ENCODE measurements at places on chromosomes 1 and 21.

DNA sequence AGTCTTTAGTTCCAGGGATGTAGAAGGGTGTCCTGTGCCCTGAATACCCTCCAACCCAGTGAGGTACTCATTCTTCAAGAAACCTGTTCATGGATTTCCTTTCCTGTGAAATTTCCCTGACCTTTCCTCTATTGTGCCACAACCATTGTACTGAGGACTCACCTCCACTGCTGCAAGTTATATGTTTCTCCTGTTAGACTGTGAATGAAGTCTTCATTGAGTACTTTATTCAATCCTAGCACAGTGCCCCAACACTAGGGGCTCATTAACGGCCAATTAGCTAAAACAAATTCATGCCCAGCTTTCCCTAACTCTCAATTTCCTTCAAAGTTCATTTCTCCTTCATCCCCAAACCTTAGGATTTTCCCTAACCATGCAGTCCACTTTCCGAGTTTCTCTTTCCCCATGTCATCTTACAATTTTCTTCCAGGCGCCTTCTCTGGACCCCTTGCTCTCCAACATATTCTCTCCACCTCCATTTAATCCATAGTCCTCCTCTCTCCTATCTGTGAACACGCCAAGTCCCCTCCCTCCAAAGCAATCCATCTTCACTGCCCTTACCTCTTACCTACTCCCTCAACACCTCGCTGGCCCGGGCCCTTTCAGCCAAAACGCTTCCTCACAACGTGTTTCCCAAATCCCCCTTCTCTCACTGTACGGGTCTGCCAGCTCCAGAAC, 1.3 kb downstream of the TRIM33 start:
- DNase-seq, result no peak

- DNase-seq, result no peak
Measured at GRCh38 chr21:33289199-33289819, 23.1 kb downstream of the IL10RB start.

GRCh38 chr1:66328896-66329295, 205.1 kb upstream of the SGIP1 start:
- DNase-seq, result no peak

GRCh38 chr1:206784471-206784903, 12.2 kb upstream of the IL10 start:
- DNase-seq, result peak; percentile 53

- no peak for DNase-seq
Measured at GRCh38 chr1:8147956-8148355, 121.8 kb upstream of the ERRFI1 start.

DNA sequence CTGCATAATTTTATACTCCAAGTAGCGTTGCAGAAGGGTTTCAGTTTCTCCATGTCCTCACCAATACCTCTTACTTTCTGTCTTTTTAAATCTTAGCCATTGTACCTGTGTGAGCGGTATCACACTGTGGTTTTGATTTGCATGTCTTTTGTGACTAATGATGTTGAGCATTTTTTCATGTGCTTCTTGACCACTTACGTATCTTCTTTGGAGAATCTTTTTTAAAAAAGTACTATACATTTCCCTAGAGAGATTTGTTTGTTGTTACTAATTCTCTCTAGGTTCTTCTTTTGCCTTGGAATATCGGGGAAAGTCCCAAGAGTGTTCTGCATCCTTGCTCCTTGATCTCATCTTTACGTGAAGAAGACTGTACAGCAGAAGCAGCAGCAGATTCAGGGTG, 81.8 kb upstream of the WARS2 start:
- no peak for DNase-seq

- no peak for DNase-seq
Measured at GRCh38 chr21:31201548-31201947, 142.5 kb downstream of the TIAM1 start.

GRCh38 chr1:13930151-13930550, 230.2 kb downstream of the PRDM2 start:
- DNase-seq, result no peak

DNA sequence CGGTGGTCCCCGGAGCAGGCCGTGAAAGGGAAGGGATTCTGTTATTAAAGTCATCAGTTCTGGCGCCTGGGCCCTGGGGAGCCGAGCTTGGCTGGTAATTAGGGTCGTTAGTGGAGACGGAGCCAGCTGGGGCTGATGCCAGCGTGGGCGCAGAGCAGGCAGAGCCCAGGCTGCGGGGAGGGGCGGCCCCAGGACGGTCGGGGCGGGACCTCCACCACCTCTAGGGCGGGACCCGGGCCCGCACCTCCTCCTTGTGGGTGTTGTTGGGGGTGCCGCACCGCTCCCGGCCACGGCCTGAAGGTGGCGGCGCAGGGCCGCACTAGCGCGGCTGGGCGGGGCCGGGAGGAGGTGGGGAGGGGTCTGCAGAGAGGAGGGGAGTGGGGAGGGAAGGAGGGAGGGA, 470.6 kb downstream of the PTPRU start:
- DNase-seq, result no peak

GRCh38 chr1:162405800-162406199, 6.1 kb downstream of the SH2D1B start:
- DNase-seq, result no peak

DNA sequence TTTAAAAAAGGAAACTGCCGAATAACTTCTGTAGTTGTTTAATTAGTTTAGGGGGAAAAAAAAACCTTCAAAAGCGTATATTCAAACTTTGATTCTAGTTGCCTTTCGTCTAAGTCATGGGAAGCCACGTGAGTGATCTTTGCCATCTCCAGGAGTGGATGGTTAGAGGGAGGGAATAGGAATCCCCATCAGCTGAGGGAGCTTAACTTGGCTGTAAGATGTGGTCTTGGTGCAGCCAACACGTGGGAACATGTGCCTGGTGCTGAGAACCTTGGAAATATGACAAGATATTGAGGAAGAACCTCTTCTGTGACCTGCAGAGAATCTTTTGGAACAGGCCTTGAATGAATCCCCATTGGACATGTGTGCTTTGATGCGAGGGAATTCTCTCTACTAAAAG, 1.7 kb downstream of the BACE2 start:
- no peak for DNase-seq

GRCh38 chr1:160733898-160734297, 5.1 kb upstream of the SLAMF7 start:
- no peak for DNase-seq

- no peak for DNase-seq
Measured at GRCh38 chr1:61635557-61635956, 89.4 kb downstream of the TM2D1 start.

- DNase-seq, result no peak
Measured at GRCh38 chr21:21383126-21383525, 384.9 kb downstream of the NCAM2 start.

DNA sequence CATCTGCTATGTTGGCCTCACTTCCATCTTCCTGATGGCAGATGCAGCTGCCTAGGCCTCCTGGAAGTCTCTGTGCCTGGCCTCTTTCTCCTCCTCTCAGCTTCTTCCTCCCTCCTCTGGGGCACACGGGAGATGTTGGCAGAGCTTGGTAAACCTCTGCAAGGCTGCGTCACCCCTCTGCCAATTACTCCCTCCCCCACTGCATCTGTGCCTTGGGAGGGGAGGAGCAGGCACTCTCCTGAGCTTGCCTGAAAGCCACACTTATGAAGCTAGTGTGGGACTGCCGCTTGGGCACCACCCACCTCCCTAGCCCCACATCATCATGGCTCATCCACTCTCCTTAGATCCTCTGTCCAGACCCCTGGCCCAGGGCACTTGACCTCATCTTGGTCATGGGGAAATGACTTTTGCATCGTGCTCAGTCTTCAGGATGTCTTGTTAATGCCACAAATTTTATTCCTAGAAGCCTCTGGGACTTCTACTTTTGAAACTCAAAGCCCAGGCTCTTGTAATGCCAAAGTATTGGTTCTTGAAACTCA, 7.3 kb upstream of the TMEM51 start:
- no peak for DNase-seq

DNA sequence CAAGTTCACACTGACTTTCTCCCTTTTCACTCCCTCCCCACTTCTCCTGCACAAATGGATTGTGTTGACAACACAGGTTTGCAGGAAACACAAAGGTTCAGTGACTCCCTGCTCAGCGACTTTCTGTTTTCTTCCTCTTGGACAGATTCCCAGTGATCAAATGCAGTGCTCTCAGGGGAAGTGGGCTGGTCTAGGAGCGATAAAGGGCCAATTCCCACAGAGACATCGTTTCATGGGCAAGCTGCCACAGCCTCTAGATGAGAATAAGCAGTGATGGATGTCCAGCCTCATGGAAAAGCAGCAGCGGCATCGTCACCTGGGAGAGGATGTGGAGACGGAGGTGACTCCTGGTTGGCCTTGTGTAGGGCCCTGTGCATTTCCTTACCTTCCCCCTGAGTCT, 30.6 kb downstream of the FYB2 start:
- no peak for DNase-seq

DNA sequence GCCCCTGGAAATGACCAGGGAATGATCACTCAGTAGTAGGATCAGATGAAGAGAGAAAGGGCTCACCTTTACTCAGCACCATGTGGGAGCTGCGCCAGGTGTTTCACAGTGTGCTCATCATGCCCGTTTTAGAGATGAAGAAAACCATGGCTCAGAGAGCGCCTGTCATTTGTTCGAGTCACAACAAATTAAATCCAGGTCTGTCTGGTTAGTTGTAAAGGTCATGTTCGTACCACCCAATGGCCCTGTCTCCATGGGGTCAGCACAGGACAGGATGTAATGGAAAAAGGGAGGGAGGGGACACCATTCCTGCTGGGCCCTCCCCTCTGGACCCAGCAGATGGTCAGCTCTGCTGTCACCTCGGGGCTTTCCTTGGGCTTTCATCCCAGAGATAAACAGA, 15.2 kb downstream of the KIRREL1 start:
- DNase-seq, result no peak

- no peak for DNase-seq
Measured at GRCh38 chr1:51240084-51240483, 4.0 kb downstream of the RNF11 start.

DNA sequence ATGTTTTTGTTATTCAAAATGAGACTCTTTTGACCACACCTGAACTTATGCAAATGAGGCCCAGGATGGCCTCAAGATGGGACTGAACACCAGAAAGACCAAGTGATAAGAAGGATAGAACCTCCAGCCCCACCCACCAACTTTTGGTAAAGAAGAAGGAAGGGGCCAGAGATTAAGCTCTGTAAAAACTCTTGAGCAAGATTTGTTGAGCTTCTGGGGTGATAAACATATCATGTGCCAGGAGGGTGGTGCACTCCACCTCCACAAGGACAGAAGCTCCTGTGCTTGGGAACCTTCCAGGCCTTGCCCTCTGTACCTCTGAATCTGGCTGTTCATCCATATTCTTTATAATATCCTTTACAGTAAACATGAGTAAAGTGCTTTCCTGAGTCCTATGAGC, 5.3 kb downstream of the RSPH1 start:
- DNase-seq, result no peak

DNA sequence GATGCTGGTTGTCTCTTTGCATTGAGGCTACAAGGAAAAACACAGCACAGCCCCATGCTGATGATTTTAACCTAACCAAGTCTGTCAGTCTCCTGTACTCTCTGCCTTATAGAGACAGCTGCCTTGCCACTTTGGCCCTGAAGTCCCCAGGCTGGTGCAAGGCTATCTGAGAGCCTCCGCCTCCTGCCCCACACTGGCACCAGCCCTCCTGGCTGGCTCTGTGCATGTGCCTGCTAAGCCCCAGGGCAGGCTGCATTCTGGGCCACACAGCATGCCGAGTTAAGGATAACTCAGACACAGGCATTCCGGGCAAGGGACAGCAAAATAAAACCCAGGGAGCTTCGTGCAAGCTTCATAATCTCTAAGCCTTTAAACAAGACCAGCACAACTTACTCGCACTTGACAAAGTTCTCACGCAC, 910 bp downstream of the RUNX1 start:
- DNase-seq, result peak; percentile 17

GRCh38 chr1:160987359-160988050, 32.9 kb upstream of the ITLN2 start:
- DNase-seq, result no peak

DNA sequence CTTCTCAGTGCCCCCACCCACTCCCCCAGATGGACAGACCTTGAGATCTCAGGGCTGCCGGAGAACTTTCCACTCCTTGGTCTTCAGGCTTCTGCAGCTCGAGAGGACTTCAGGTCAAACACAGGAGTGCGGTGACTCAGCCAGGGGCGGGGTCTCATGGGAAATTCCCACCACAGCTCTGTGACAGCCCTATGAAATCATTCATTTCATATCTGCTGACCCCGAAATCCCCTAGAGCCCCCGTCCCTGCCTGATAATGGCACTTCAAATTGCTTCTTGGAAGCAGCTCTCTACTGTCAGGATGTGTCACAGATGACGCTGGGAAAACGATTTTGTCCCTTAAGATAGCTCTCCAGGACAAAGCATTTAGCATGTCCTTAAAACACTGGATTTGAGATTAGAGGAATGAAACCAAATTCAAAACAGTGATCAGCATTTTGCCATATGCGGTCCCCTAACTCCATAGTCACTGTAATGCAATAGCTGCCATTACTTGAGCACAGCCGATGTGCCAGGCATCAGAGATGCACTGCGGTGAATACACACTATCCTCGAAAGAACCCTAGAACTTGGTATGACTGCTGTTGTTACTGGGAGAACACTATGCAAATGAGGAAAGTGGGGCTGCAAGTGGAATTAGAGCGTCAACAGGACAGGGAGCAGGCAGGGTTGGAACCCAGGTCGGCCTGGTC, at the start of gene TNFRSF9:
Gene TNFRSF9 (minus strand): TSS at position 95 of the 692 bp plus-strand sequence. CDS start 845 bp downstream, outside the sequence.
- DNase-seq, result peak; percentile 41

GRCh38 chr1:58399176-58399575, 147.3 kb downstream of the OMA1 start:
- no peak for DNase-seq

DNA sequence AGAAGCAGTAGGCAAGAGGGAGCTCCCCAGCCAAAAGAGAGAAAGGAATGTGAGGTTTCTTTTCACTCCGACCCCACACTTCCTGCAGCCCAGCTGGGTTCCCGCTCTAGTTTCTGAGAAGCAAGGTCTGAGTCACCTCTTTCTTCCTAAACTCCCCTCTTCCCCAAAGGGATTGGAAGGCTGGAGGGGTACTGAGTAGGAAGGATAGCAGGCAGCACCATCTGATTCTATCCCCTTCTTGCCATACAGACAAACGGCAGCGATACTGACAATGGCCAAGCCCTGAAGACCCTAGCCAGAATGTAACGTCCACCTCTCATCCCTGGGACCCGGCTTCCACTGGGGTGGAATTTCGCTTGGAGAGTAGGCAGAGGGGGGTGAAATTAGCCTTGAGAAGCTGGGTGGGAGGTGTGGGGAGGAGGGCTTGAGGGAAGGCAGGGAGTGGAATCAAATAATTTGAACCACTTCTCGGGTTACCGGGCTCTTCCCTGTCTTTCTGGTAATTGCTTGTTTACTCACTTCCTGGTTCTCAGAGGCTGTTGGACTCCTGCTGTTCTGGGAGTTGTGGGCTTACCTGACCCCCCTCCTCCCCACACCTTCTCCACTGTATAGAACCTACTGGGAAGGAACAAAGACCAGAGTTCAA, 13.2 kb downstream of the IER5 start:
- DNase-seq, result no peak

DNA sequence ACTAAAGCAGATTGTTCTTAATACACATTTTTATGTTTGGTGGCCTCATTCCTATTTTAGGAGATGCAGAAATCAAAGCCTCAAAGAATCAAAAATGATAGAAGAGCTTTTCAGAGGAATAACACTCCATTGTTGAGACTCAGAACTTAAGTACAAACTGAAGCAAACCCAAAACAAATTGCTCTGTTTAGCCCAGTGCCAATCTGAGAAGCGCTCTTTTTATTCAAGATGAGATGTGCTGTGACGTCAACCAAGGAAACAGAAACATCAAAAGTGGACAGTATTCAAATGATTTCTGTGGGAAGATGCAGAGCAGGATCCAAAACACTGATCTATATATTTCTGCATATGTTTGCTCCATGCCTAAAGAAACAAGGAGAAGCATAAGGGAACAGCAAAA, 18.0 kb downstream of the COLGALT2 start:
- DNase-seq, result no peak

Data from activated naive CD4-positive, alpha-beta T cell (primary cell).